ENCODE measurements at places on chromosomes 16 and 17. TPM values are rescaled to one million over a fixed set of nuclear protein-coding genes. Genes with fewer than 3 reads are reported as not detected.

DNA sequence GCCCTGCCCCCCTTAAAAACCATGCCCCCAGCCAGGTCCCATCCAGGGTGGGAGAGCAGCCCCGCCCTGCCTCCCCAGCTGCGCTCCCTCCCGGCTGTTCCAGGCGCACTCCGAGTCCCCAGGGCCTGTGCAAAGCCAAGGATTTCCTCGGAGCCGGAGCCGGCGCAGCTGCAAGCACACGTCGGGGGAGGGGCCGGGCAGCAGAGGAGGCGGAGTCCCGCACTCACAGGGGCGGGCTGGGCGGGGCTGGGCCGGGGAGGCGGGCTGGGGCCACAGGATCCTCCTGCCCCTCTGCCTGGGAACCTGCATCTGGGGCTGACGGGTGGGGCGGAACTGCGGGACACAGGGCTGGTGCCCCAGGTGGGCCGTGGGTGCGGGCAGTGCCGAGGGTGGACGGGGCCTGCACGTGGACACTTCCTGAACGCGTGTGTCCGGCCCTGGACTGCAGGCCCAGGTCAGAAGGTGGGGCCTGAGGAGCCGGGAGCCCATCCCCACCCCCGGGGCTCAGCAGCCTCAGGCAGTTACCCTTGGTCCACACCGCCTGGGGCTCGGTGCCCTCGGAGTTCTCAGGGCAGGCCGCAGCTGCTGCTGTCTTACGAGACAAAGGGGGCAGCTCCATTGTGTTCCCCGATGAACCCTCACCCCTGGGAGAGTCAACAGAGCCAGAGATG, 24.0 kb upstream of the SSTR5 start:
- no peak for DNase-seq

DNA sequence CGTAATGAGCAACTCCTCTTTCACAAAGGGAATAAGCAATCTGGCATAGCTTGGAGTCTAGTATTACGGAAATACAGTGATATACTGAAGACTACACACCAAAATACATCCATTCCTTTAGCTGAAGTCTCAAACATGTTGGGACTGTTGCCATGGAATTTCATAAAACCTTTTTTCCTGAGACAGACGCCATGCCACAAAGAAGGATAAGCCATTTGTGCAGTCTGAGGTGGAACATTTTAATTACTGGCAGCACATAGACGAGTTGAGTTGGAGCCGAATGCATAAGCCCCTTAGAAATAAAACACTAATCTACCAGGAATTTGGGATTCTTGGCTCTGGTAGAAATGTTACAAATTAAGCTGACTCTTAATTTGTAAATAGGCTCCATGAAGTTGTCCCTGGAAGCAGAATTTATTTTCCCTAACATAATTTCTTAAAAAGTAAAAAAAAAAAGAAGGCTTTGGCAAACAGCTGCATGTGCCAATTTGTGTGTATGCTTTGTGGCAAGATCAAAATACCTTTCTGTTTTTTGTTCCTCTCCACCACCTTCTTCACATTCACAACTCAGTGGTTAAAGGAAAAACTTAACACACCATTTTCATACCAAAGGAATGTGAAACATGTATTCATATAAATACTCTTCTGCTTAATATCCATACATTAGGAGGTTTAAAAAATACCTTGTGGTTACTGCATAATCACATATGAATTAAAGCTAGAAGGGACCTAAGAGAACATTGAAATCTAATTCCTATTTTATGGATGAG, 25.5 kb downstream of the GRB7 start:
- DNase-seq = no peak

DNA sequence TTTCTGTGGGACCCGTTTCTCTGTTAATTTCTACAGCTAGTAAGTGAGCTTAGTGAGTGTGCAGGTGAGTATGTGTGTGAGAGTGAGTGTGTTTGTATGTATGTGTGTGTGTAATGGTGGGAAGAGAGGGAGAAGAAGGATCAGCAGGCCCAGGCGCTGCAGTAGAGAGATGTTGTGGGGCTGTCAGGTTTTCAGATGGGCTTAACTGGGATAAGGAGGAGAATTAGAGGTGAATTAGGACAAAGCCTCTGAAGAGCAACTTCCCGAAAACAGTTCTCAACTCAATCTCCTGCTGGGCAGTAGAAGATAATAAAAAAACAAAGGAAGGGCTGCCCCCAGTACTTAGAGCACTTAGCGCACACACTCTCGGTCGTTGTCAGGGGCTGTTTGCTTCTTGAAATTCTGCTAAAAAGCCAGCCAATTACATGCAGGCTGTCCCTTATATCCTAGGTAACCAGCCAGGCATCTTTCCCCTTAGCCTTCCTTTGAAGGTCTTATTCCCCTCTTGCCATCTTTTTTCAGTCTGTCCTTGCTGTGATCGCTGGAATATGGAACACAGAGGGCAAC, 63.4 kb downstream of the CLEC16A start:
- DNase-seq = no peak

GRCh38 chr16:72963533-72964315, 84.2 kb downstream of the ZFHX3 start:
- no peak for DNase-seq

Gene PIPOX
- 0.23 TPM for total RNA-seq

- no peak for DNase-seq
Measured at GRCh38 chr16:77277141-77277540, 77.9 kb downstream of the SYCE1L start.

Data from H4 (cell line).